Activated T-helper 2 cell treated with anti-CD3 and anti-CD28 coated beads, Interferon-gamma antibody, Interleukin-2, Interleukin-4, amounts not matched to agents 10 μg/mL and 5 μg/mL and 100 μg/mL, durations not matched to agents 14 hours and 24 hours and 36 hours (primary cell): ENCODE measurements at places on chromosomes 6 and 20. TPM values are rescaled to one million over a fixed set of nuclear protein-coding genes. Genes with fewer than 3 reads are reported as not detected.

- H3K4me3 ChIP-seq = no peak overlapping the region
- H3K27ac ChIP-seq = no peak overlapping the region
- H3K27me3 ChIP-seq = no peaks in the 10 kb centered on the region
- H3K4me1 ChIP-seq = peaks cover 24% of the 10 kb centered on the region
These were observed 2.8 kb upstream of the PARD6B start for GRCh38 chr20:50728486-50728980.

- peaks cover 2% of the 10 kb centered on the region for H3K27me3 ChIP-seq
- no peak overlapping the region for H3K4me3 ChIP-seq
- H3K4me1 ChIP-seq = no peaks in the 10 kb centered on the region
- no peaks in the 10 kb centered on the region for H3K36me3 ChIP-seq
These were observed 141.3 kb downstream of the PXDC1 start for GRCh38 chr6:3610206-3610605.

Gene CTCFL
- not detected in 2 replicates for total RNA-seq

Gene PROKR2
- total RNA-seq = not detected in 2 replicates

- no peak for DNase-seq
- H3K27ac ChIP-seq = no peak overlapping the region
- H3K4me3 ChIP-seq = no peak overlapping the region
- no peaks in the 10 kb centered on the region for H3K4me1 ChIP-seq
- H3K27me3 ChIP-seq = no peaks in the 10 kb centered on the region
These were observed 150.0 kb downstream of the UBE3D start for GRCh38 chr6:82915666-82916065.

Gene HCRTR2
- not detected in 2 replicates for total RNA-seq

- H3K27me3 ChIP-seq = no peaks in the 10 kb centered on the region
- no peak for DNase-seq
- H3K4me3 ChIP-seq = no peak overlapping the region
- H3K36me3 ChIP-seq = no peaks in the 10 kb centered on the region
These were observed 447.0 kb downstream of the LMBRD1 start for GRCh38 chr6:69349771-69350170.

DNA sequence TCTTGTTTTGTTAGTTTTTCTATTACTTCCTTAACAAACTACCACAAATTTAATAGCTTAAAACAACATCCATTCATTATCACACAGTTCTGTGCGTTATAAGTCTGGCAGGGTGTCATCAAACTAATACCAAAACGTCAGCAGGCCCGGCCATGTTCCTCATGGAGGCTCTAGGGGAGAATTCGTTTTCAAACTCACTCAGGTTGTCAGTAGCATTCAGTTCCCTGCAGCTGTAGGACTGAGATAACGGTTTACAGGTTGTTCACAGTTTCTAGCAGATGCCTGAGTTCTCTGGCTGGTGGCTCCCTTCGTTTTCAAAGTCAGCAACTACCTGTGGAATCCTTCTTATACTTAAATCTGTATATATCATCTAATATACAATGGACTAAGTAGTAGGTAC is 72.5 kb upstream of the PRSS16 start:
- H3K4me3 ChIP-seq = no peak overlapping the region
- H3K4me1 ChIP-seq = peaks cover 11% of the 10 kb centered on the region
- peaks cover 18% of the 10 kb centered on the region for H3K27me3 ChIP-seq
- no peaks in the 10 kb centered on the region for H3K36me3 ChIP-seq
- no peak for DNase-seq
